GM12864 (cell line): ENCODE measurements at places on chromosomes 6 and 20.

DNA sequence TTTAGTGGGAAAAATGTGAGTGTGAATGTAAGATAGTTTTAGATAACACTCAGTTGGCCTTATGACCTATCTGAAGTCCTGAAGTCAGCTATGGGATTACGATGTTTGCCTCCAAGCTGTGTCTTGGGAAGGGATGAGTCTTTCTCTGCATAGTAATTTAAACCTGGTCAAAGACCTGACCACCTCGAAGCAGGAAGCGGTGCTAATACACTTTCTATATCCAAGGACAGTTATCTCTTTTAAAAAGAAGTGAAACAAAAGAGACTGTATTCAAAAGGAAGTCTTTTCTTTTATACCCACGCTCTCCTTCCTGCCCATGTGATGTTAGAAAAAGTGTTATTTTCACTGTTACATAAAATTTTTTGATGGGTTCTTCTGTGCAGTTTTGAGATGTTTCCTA lies 94.9 kb downstream of the JARID2 start:
- DNase-seq = no peak

DNA sequence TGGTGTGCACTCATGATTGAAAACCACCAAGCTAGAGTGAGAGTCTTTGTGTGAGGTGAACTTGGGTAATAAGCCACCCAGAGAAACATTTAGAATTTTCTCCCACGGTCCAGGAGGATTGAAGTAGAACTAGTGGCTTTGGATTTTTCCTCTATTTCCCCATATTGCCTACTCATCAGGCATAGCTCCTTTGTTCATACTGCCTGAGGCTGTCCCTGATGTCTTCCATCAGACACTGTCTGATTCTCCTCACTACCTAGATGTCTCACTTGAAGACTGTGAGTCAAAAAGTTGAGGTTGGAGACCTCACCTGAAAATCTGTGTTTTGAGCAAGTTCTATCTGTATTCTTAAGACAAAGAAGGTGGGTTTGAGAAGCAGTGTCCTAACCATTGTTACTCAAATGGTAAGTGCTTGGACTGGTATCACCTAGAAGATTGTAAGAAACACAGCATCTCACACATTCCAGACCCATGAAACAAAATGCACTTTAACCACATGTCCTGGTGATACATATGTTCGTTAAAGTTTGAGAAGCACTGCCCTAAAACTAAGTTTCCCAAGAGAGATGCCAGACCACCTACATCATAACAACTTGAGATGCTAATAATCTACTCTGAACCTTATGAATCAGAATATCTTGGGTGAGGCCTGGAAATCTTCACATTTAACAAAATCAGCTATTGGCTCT lies 523.4 kb upstream of the BTBD3 start:
- no peak for DNase-seq

DNA sequence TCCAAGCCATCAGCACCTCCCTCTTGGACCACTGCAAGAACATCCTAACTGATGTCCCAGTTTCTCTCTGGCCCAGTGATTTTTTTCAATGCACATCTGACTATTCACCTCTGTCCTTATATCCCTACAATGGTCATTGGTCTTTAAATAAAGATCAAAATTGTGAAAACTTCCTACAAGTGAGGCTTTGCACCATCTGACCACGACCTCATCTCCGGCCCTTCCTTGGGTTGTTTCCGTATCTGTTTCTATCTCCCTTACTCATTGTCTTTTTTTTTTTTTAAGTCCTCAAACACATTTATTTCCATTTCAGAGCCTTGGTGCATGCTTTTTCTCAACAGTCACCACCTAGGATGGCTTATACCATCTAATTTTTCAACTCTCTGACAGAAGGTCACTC lies 88.1 kb downstream of the IPCEF1 start:
- no peak for DNase-seq

- DNase-seq = no peak
Observed at GRCh38 chr6:14822679-14823078, 423.2 kb upstream of the JARID2 start.

GRCh38 chr6:162750776-162751175 lies 23.0 kb downstream of the PACRG start:
- no peak for DNase-seq

DNA sequence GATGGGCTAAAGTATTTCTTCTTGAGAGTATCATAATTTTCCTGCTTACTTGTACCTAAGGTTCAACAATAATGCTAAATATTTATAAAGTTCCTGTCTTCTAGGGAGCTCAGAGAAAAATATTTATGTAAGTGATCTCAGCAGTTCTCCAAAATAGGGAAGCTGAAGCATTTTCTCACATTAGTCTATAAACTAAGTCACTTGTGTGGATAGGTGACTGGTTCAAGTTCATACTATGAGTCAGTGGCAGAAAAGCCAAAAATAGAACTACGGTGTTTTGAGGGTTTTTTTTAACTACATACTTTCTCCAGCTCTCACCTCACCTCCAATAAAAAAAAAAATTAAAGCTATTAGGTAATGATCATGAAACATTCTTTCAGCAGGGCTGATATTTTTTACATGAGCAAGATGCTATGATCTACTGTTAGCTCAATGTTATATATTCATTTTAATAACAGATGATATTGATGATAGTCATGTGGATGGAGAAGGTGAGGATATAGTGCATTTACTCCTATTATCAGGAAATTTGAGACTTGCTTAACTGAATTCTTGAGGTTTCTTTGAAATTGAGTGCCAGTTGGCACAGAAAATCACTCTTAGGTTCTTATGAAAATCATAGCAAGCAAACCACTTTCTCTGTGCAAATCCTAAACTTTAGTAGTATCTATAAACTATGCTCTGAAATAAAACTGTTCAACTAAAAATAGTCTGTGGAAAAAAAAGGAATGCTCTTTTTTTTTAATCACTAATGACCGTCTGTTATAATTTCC lies 4.1 kb upstream of the MOXD1 start:
- peak; percentile 30 for DNase-seq

DNA sequence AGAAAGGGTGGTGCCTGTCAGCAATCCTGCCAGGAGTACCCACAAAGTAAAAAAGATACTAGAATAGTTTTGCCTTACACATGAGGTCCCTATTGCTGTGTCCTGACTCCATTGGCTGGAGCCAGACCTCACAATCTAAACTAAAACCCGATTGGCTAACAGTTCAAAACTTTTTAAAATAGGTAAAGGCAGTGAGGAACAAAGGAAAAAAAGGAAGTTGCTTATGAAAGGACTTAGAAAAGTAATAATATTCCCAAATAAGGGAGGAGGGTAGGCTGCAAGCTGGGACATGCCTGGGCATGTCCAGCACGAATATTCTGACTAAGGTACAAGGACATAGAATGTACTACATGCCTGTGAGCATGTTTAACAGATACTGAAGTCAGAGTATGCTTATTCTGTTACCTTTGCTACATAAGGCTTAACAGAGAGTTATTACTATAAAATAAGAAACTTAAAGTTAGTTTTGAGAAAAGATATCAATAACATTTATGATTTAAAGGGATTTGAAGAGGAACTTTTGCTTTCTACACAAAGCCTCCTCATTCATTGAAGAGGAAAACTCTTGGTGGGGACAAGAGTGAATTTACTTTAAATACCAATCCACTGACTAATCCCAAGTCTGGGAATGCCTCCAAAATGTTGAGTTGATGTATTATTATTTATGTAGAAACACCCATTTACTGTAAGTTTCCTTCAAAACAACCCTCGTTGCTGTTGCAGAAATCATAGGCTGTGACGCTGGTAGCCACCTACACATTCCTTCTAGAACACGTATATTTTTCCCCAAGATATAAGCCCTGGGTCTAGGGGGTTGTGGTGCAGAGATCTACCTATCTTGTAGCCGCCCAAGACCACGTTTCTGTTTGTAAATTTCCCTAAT lies 8.2 kb upstream of the MTHFD1L start:
- no peak for DNase-seq

- DNase-seq = no peak
Observed at GRCh38 chr6:121677571-121677970, 242.1 kb downstream of the GJA1 start.

DNA sequence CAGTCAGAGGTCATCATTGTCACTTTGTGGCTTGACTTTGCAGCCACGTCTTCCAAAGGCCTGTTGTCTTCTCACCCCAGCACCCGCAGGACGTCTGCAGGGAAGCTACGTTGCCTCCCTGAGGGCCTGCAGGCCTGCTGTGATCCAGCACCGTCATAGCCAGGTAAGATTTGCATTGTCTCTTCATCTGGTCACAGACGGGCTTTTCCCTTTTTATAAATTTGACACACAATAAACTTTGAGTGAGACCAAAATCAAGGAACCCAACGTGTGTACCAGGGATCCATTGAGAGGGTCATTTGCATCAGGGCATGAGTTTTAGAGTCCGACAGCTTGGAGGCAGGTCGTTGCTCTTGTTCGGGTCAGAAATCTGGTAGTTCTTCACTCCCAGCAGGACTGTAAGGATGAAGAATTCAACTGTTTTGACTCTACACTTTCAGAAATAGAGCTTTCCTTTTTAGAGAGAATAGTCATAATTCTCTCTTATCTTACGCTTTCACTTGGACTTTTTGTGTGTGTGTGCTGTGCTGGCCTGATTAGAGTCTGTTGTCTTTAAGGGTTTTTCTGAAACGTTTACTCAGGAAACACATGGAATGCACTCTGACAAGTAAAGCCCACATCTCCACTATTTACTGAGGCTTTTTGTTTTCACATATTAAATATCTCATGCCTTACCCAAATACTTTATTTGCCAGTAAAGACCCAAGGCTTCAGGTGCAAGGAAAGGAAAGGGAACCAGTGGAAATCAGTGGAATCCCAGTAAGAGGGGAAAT lies 177.2 kb upstream of the TAB2 start:
- DNase-seq = peak; percentile 30

DNA sequence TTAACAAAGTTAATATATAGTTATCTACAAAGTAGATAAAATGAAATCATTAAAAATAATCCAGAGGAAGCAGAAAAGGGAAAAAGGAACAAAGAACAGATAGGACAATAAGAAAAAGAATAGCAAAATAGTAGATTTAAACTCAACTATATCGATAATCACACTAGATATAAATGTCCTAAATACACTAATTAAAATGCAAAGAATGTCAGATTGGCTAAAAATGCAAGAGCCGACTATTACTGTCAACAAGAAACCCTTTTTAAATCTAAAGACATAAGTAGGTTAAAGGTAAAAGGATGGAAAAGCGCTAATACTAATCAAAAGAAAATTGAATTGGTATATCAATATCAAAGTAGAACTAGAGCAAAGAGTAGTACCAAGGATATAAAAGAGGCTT lies 164.8 kb upstream of the AKAP12 start:
- DNase-seq = no peak

DNA sequence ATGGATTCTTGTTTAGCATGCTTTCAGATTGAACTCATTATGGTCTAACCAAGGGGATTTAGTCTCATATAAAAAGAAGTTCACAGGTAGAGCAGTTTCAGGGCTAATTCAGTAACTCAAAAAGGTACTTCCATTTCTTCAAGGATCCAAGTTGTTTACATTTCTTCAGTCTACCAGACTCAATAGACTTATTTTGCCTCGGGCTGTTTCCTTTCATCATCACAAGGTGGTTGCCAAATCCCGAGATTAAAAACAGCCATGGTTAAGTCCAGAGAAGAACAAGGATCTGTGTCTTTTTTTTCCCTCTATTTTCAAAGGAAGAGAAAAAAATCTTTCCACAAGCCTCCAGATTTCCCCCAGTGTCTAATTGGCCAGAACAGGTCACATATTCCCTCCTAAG lies 69.8 kb upstream of the SNX9 start:
- DNase-seq = no peak

DNA sequence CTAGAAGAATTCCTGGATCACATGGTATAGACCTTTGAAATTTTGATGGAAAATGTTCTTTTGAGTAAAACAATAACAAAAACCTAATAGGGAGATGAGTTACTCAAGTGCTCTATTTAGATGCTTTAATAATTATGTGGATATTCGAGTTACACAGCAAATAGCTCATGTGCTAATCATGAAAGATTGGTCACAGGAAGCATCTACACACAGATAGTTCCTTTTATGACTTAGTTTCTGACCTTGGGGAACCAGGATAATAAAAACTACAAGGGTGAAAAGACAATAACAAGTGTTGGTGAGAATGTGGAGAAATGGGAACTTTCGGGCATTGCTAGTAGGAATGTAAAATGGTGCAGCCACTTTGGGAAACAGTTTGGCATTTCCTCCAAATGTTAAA lies 19.7 kb downstream of the UBE2V1 start:
- no peak for DNase-seq

GRCh38 chr6:116070101-116070500 lies 9.4 kb upstream of the FRK start:
- DNase-seq = no peak

DNA sequence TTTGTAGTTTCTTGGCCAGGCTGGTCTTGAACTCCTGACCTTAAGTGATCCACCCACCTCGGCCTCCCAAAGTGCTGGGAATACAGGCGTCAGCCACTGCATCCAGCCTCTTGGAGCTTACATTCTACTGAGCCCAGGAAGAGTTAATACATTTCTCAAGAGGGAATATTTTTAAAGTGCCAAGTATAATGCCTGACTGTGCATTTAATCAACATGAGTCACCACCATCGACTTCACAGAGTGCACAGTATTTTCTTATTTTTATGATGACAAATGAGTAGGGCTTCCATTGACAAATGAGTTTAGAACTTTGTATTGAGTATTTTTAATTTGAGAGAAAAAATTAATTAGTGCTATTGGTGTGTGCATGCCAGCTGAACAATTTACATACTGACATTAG lies 72.2 kb downstream of the SASH1 start:
- DNase-seq = no peak

DNA sequence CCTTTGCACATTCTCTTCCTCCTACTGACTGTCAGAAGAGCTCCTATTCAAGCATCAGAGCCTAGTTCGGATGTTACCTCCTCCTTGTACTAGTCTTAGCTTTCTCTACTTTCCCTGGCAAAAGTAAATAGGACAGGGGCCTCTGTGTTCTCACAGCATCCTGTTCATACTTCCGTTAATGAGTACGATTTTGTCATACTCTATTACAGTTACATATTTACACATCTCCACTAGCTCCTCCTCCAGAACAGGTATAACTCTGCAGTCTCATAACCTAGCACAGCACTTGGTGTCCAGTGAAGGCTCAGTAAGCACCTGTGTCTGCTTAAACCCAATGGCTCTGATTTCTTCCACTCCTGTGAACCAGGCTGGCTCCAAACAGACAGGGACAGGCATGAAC lies 7.0 kb downstream of the ELMO2 start:
- no peak for DNase-seq

- no peak for DNase-seq
Observed at GRCh38 chr6:63947792-63948529, 312.4 kb downstream of the PHF3 start.

DNA sequence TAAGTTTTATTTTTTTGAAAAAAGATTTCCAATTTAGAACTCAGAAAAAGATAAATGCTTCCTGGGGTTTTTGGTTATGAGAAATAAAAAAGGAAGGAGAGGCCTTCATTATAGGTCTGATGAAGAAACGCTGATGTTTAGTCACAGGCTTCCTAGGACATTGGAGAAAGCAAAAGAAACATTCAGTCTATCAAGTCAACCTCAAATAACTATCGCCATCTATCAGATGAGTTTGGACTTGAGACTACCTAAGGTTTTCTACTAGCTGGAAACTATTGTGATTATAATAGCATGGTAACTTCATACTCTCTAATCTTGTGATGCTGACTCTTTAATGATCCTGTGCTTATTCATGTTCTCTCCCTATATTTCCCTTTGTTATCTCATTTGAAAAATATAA lies 171.3 kb downstream of the TPBG start:
- no peak for DNase-seq

GRCh38 chr6:160238761-160239751 lies 19.6 kb downstream of the SLC22A2 start:
- DNase-seq = no peak
